ENCODE measurements at places on chromosomes 11 and 22. TPM values are rescaled to one million over a fixed set of nuclear protein-coding genes. Genes with fewer than 3 reads are reported as not detected.
A peak's percentile ranks its signal among the peaks of the same experiment; 100 is the strongest.

DNA sequence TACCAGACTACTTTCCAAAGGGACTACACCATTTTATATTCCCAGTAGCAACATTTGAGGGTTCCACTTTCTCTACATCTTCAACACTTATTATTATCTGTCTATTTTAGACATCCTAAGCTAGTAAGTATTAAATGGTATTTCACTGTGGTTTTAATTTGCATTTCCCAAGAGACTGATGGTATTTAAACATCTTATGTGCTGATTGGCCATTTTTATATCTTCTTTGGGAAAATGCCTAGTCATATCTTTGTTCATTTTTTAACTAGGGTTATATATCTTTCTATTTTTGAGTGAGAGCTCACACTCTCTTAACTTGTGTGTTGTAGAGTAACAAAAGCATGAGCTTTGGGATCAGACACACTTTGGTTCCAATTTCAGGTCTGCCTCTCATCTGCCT lies 73.7 kb downstream of the PRCP start:
- peaks cover 5% of the 10 kb centered on the region for H3K36me3 ChIP-seq
- DNase-seq, result no peak
- no peaks in the 10 kb centered on the region for H3K27me3 ChIP-seq
- H3K4me1 ChIP-seq, result no peaks in the 10 kb centered on the region

DNA sequence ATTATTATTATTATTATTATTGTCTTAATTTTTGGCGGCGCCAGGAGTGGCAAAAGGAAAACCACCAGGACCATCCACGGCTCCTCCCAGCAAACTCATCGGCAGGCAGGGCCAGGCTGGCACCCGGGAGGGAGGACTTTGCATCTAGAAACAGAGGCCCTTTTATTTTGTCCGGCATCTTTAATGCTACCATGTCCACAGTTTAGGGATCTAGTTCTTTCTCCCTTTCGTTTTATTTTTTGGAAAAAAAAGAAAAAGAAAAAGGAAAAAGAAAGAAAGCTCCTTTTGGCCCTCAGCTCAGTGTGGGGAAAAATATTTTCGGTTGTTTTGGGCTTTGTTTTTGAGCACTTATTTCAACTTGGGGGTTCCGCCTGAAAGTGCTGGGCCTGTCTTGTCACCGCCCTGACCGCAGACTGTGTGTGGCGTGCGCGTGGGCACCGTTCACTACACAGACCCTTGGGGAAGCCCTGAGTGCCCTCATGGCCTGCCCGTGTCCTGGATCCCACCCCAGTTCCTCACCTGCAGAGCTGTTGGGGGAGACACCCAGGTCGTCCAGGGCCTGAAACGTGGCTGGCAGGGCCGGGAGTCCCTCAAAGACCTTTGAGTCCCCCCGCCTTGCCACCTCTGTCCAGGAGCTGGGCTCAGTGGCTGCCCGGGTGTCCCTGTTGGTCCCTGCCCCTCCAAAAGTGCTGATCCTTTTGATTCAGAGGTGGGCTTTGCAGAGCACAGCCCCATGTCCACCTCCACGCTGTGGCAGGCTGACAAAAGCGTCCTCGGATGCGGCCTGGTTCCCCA lies 69.1 kb upstream of the PPARA start:
- no peak overlapping the region for H3K4me3 ChIP-seq
- H3K27me3 ChIP-seq, result no peaks in the 10 kb centered on the region

Gene HEPHL1
- not detected for total RNA-seq

Gene SHISA8
- not detected for total RNA-seq

GRCh38 chr11:33500861-33501479 lies 199.7 kb downstream of the C11orf91 start:
- no peak overlapping the region for H3K4me3 ChIP-seq
- H3K36me3 ChIP-seq, result no peaks in the 10 kb centered on the region
- H3K27me3 ChIP-seq, result no peaks in the 10 kb centered on the region
- no peak overlapping the region for H3K27ac ChIP-seq
- H3K4me1 ChIP-seq, result no peaks in the 10 kb centered on the region

DNA sequence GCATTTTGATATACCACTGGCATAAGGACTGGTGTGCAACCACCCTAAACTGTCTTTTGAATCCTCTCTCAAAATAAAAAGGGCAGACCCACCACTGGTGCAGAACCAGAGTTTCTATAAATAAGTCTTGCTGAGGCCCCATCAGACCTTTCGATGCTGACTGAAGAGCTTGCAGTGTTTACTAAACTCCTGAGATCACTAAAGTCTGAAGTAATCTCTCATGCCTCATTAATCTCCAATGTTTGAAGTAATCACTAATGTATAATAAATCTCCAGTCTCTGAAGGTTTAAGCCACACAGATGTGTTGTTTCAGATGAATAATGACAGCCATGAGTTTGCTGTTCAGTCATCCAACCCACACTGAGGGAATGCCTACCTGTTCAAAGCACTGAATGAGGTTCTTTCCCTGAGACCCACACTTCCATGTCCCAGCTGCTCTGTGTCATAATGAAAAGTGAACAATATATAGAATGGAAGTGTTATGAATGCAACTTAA lies 50.6 kb upstream of the DEUP1 start:
- DNase-seq, result no peak
- no peaks in the 10 kb centered on the region for H3K4me1 ChIP-seq
- no peaks in the 10 kb centered on the region for H3K36me3 ChIP-seq
- H3K27me3 ChIP-seq, result peaks cover 3% of the 10 kb centered on the region
- no peak overlapping the region for H3K4me3 ChIP-seq

DNA sequence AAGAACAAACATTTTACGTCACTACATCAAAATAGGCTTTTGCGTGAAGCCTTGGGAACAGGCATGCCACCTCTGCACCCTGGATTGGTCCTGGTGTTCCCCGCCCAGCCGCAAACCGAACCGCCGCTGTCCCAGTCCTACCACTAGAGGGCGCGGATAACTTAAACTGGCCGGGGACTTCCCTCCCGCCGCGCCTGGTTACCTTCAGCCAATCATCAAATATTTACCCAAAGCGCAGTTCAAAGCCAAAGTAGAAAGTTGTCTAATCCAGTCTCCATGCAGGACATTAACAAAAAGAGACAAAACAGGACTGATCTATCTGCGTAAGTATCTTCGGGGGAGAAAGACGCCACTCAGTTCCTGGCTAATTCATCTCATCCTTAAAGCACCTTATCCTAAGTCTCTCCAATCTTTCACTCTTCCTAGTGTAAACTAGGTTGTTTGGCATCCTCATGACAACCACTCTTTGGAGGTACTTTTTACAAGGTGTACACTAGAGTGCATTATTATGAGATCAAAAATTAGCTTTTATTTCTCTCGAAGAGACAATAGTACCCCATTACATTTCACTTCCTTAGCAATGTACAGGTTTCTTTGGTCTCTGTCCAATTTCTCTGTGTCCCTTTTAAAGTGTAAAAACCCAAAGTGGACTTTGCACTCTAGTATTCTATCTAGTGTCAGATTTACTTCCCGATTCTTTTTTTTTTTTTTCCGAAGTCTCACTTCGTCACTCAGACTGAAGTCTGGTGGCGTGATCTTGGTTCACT lies 3.9 kb upstream of the CRY2 start:
- no peaks in the 10 kb centered on the region for H3K36me3 ChIP-seq
- peak overlapping the region; percentile 28 for H3K27ac ChIP-seq
- no peak overlapping the region for H3K4me3 ChIP-seq
- H3K4me1 ChIP-seq, result peaks cover 37% of the 10 kb centered on the region

DNA sequence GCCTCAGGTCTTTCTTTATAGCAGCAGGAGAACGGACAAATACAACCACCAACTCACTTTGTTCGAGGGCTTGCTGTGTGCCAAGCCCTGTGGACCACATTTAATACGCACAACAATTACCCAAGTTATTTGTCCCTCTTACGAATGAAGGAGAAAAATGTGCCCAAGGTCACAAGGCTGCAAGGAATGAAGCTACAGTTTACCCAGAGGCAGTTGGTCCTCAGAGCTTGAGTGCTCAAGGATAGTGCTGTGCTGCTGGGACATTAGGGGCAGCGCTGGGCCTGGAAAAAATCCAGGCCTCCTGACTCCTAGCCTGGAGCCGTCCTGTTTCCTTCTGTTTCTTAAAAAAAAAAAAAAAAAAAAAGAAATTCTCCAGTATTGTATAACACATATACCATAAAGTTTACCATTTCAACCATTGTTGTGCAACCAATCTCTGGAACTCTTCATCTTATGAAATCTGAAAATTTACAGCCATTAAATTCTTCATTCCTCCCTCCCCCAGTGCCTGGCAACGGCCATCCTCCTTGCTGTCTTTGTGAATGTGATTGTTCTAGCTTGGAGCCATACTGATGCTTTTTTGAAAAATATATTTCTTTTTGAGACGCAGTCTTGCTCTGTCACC lies 1.0 kb upstream of the C11orf86 start:
- H3K4me3 ChIP-seq, result no peak overlapping the region
- DNase-seq, result no peak
- no peaks in the 10 kb centered on the region for H3K36me3 ChIP-seq
- H3K27me3 ChIP-seq, result no peaks in the 10 kb centered on the region

DNA sequence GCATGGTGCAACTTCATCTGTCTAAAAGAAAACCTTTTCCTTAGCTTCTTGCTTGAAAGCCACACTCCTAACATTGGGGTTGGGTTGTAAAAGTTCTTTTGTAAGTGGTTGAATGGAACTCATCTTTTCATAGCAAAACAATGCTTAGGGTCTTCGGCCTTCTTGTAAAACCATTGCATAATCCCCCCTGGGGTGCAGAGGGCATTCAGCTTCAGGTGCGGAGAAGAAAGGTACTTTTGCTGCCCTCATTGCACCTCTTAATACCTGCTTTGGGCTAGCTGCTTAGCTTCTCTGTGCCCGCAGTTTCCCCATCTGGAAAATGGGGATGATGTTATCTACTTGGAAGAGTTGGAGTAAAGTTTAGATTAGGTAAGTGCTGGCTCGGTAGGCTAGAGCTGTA lies 10.1 kb downstream of the TEAD1 start:
- DNase-seq, result no peak
- H3K27me3 ChIP-seq, result peaks cover 85% of the 10 kb centered on the region
- H3K27ac ChIP-seq, result no peak overlapping the region
- peaks cover 12% of the 10 kb centered on the region for H3K4me1 ChIP-seq
- no peak overlapping the region for H3K4me3 ChIP-seq
- no peaks in the 10 kb centered on the region for H3K36me3 ChIP-seq

Gene KCNE3
- not detected for total RNA-seq

Measured in activated CD4-positive, alpha-beta T cell treated with anti-CD3 and anti-CD28 coated beads, Interleukin-2, amount 10 ng/mL, durations not matched to agents 7 days and 5 days (primary cell).